Activated CD4-positive, CD25-positive, alpha-beta regulatory T cell treated with anti-CD3 and anti-CD28 coated beads, Interleukin-2, amount 50 U/mL, for 24 hours (primary cell): ENCODE measurements at places on chromosomes 11 and 22.

- no peak for ATAC-seq
Measured at GRCh38 chr11:103927535-103927934, 108.9 kb upstream of the DDI1 start.

DNA sequence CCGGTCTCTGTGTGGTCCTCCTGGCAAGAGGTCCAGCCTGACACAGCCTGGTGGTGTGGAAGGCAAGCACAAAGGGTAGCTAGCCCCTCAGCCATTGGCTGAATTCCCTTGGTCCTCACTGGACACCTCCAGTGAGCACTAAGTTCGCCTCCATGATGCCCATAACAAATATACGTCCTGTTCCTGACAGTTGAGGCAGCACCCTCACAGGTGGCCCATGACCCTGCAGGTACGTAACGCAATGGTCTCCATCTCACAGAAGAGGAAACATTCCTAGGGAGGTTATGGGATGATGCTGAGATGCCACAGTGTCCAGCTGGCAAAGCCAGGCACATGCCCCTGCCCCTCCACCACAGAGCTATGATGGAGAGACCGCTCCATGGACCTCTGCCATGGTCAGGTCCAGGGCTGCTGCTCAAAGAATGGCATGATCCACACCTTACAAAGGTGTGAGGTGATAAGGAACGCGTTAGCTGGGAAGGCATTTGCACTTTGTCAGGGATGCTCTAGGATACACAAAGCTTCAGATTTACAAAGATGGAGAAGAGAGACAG is 1.4 kb upstream of the GNAZ start:
- no peak for ATAC-seq

DNA sequence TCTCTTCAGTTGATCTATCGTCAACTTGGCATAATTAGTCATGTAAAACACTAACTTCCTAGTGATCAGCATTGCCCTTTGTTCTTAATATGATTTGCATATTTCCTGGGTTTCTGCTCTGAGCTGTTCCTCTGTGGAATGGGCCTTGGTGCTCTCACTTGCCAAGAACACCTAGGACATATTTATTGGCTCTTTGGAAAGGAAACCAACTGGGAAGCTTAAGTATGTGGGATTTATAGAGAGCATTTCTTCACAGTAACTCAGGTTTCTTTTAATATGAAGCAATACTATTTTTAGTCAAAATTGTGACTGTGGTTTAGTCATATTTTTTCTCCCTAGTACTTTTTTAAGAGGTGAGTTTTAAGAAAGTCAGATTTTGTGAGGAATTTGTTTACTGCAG is 28.8 kb downstream of the FAT3 start:
- no peak for ATAC-seq

- ATAC-seq, result no peak
Measured at GRCh38 chr11:131422496-131422895, 52.1 kb downstream of the NTM start.

GRCh38 chr11:14242187-14242586 is 116.8 kb downstream of the RRAS2 start:
- no peak for ATAC-seq

DNA sequence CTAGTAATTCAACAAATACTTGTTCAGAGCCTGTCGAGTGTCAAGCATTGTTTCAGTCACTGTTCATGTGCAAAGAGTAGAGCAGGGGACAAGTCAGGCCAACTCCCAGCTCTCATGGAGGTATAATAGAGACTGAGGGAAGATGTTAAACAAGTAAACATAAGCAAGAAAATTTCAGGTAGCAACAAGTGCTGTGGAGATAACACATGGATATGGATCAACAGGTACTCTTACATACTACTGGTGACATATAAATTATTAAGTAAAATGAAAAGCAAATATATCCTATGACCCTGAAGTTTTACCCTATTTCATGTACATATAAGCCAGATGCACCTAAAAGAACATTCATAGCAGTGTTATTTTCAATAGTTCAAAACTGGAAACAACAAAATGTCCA is 42.7 kb downstream of the SIK2 start:
- ATAC-seq, result no peak

DNA sequence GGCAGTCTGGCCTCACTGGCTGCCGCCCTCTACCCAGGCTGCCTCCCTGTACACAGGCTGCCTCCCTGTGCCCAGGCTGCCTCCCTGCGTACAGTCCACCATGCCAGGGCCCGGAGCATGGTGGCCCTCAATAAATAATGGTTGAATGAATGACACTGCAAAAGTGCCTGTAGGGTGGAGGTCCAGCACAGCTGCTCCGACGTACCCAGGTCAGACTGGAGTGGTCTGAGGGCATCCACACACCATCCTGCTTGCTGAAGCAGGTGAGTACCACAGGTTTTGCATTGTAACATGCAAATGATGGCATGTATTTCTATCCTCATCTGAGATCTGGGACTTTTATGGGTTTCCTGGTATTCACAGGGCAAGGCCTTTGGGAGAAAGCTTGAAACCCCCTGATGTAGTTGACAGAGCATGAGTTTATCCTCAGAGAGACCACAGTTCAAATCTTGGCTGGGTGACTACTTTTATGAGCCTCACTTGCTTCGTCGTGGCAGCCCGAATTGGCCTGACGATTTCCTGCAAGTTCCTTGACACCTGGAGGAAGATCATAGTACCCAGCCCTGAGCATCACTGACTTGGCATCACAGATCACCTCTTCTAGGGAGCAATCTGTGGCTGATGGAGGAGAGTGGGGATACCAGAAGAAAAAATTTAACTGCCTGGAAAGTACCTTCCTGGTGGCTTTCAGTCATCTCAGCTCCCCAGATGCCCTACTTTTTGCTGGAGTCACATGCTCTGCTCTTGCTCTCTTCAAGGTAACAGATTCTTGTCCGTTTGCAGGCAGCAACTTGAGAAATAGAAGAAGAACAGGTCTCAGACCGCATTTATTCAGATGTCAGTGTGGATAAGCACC is 16.0 kb upstream of the CYB5R3 start:
- ATAC-seq, result no peak

DNA sequence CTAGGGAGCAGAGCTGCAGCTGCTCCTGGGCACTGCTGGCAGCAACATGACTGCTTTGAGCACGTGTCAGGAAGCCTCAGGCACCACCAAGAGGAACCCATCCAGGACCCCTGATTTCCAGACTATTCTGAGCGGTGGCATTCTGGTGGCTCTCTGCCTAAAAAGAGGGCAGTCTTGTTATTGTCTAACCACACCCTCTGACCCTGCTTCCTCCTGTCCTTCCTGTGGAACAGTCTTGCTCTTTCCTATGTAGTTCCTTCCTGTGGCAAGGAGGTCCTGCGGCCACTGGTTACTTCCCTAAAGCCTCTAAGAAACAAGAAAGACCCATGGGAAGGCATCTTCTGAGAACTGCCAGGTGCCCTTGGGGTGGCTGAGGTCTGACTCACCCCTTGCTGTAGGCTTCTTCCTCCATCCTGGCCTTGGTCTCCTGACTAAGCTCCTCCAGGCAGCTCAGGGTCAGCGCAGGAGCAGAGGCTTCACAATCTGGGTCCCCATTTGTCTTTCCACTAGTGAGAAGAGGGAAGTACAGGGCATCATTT is 13.1 kb upstream of the LYVE1 start:
- ATAC-seq, result no peak

DNA sequence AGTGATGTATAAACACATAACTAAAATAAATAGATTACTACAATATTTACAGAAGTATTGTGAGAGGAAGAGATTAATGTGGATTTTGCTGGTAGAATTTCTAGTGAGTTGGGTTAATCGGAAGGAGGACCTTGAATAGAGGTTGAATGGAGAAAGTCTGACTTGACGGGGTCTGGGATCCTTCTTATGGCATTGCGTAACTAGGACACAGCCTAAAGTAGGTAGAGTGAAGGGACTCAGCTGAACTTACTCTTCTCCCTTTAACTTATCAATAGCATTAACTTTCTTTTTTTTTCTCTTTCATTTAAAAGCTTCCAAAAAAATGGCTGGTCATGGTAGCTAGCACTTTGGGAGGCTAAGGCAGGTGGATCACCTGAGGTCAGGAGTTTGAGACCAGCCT is 139.2 kb downstream of the HIPK3 start:
- ATAC-seq, result no peak

DNA sequence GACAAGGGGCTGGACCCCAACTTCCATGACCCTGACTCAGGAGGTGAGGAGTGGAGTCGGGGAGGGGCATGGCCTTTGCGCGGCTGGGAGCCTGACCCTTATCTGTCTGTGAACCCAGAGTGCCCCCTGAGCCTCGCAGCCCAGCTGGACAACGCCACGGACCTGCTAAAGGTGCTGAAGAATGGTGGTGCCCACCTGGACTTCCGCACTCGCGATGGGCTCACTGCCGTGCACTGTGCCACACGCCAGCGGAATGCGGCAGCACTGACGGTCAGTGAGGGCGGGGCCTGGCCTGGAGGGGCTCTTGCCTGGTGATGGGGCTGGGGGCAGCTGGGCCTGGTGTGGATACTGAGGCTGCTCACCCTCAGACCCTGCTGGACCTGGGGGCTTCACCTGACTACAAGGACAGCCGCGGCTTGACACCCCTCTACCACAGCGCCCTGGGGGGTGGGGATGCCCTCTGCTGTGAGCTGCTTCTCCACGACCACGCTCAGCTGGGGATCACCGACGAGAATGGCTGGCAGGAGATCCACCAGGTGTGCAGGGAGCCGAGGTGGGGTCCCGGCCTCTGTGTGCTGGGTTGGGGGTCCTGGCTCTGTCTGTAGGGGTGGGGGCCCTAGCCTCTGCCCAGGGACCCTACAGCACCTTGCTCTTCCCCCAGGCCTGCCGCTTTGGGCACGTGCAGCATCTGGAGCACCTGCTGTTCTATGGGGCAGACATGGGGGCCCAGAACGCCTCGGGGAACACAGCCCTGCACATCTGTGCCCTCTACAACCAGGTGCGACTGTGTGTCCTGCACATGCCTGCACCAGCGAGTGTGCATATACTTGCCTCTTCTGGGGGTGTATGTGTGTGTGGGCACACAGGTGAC is 6.3 kb downstream of the SHANK3 start:
- ATAC-seq, result no peak

DNA sequence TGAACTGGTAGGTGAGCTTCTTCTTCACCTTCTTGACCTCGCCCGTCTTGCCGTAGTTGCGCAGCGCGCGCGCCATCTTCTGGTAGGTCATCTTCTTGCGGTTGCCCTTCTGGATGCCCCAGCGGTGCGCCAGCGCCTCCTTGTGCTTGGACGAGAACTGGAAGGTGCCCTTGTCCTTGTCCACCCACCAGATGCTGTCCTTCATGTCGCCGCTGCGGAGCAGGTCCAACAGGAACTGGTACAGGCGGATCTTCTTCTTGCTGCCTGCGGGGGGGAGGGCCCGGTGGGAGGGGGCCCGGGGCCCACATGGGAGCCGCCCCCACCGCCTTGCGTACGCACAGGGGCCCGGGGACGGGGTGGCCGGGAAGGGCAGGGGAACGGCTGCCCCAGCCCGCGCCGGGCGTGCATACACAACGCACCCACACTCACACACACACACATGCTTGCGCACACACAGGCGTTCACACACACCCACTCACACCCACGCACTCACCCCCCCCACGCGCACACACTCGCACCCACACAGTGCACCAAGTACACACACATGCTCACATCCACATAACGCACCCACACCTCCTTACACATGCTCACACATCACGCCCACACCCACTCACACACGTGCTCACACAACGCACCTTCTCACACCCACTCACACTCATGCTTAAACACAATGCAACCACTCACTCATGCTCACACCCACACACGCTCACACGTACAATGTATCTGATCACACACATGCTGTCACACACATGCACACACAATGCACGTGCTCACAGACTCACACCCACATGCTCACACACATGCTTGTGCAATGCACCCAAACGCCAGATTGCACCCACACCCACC is 3.0 kb upstream of the MYBPC3 start:
- ATAC-seq, result no peak

GRCh38 chr11:117089685-117090084 is 8.5 kb downstream of the SIK3 start:
- ATAC-seq, result no peak

- no peak for ATAC-seq
Measured at GRCh38 chr11:125433454-125434121, 62.5 kb downstream of the FEZ1 start.

DNA sequence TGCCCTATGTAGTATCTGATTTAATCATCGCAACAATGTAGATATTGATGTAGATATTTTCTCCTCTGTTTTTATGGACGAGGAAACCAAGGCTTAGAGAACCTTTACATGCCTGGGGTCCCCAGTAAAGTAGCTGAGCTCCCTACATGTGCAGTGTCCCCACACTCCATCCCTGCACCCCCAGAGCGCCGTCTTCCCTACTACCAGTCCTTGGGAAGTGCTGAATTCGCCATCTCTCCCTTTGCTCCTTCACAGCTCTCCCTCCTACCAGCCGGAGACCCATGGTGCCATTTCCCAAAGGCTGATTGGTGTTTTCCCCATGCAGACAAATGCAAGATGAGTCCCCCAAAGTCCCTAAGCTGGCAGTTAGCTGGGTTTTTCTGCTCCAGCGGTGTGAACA is 86.0 kb downstream of the CEP164 start:
- no peak for ATAC-seq

GRCh38 chr22:41106122-41106968 is 14.0 kb downstream of the EP300 start:
- peak; percentile 63 for ATAC-seq

DNA sequence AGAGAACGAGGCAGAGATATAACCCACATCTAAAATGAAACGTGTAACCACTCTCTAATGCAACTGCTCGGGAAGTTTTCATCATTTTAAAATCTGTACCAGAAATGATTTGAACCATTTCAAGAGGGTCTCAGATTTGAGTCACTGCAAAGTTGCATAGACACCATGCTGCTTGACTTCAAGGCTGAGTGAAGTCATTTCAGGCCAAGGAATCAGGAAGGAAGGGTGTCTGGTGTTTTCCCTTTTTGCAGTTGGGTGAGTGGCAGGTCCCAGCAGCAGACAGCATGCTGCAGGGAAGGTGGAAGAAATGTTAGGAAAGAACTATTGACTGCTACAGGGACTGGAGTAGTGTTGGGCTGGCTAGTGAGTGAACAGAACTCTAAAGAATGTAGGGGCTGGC is 16.5 kb downstream of the TANGO2 start:
- ATAC-seq, result peak; percentile 49

- peak; percentile 54 for ATAC-seq
Measured at GRCh38 chr11:13962562-13963168, at the start of gene SPON1. TSS of gene SPON1 (plus strand) at chr11:13962723. CDS start at chr11:13962905, 182 bp downstream.

- no peak for ATAC-seq
Measured at GRCh38 chr11:12524865-12525264, 147.5 kb downstream of the PARVA start.

- ATAC-seq, result peak; percentile 75
Measured at GRCh38 chr11:102447193-102447592, 5.4 kb downstream of the TMEM123 start.

GRCh38 chr11:11119917-11120316 is 233.1 kb downstream of the CSNK2A3 start:
- ATAC-seq, result no peak

- no peak for ATAC-seq
Measured at GRCh38 chr11:121383716-121384115, 68.4 kb upstream of the SORL1 start.

GRCh38 chr11:26841818-26842473 is 120.1 kb upstream of the SLC5A12 start:
- no peak for ATAC-seq

DNA sequence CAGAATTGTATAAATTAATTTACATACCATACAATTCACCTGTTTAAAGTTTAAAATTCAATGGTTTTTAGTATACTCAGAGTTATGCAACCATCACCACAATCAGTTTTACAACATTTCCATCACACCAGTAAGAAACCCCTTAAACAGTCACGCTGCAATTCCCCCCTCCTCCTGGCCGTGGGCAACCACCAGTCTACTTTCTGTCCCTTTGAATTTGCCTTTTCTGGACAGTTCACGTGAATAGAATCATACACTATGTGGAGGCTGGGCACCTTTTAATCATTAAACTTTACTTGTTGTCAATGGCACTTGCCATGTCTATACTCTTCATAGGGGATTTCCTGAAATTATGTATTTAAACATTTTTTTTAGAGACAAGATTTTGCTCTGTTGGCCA is 20.1 kb upstream of the SWAP70 start:
- ATAC-seq, result no peak
